NCI-H1417 treated with DMSO at 0.1 percent for 48 hours (cell line): ENCODE measurements at places on chromosomes 5 and 9.

DNA sequence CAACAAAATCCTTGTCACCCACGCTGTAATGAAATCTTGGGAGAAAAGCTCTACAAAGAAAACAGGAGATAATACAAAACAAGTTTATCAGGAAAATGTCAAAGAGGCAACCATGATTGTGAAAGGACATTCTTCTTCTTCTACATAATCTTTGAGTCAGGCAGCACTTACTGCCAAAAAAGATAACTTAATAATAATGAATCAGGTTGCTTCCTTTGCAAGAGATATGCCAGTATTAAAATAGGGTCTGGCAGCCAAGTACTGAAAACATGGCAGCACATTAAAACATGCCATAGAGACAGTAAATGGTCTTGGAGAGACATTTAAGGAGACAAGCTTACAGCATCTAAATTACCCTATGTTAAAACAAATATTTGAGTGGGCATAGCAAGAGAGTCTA, 1573.4 kb downstream of the EFNA5 start:
- DNase-seq, result no peak

- DNase-seq, result no peak
Measured at GRCh38 chr5:125006011-125006685, 259.7 kb upstream of the ZNF608 start.

- DNase-seq, result no peak
Measured at GRCh38 chr5:135980620-135981019, 25.8 kb upstream of the LECT2 start.

DNA sequence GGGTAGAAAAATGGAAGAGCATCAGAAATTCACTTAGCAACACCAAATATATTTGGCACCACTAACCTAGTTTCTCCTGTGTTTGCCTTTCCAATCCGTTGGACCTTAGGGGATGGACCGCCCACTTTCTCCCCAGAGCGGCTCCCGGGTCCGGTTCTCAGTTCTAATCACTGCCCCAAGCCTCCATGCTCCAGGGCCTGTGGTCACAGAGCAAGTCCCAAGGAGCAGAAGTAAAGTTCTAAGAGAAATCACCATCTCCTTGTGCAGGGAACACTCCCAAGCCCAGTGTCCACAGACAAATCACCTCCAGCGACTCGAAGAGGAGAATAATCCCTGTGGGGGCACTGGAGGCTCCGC, 728 bp upstream of the SLC1A1 start:
- no peak for DNase-seq

GRCh38 chr9:75695921-75696320, 194.6 kb upstream of the PCSK5 start:
- no peak for DNase-seq

DNA sequence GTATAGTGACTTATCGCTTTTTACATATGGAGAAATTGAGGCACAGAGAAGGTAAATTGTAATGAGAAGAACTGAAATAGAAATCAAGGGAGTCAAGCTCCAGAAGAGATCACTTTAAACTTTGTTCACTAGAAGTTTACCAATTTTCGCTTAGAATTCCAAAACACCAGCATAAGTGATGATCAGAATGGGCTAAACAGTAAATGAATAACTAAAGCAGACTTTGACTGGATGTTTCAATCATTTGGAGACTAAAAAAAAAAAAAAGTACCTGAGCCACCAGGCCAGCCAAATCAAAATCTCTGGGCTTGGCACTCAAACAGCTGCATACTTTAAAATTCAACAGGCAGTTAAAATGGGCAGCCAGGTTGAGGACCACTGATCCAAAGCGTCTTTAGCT, 38.2 kb upstream of the FYB1 start:
- DNase-seq, result no peak

DNA sequence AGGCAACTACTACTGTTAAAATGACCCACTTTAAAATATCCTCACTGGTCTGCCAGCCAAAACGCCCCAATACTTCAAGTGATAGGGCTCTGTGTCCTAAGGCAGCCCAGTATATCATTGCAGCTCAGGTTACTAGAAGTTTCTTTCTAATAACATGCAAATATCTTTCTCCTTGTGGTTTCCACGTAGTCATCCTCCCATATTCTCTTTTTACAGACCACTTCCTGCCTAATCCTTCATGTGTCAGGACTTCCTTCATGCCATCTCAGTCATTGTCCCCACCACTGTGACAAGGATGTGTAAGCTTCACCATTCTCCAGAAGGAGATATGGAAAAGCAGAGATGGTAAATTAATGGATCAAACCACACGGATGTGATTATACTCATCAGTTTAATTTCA, 813.7 kb downstream of the MAT2B start:
- no peak for DNase-seq

DNA sequence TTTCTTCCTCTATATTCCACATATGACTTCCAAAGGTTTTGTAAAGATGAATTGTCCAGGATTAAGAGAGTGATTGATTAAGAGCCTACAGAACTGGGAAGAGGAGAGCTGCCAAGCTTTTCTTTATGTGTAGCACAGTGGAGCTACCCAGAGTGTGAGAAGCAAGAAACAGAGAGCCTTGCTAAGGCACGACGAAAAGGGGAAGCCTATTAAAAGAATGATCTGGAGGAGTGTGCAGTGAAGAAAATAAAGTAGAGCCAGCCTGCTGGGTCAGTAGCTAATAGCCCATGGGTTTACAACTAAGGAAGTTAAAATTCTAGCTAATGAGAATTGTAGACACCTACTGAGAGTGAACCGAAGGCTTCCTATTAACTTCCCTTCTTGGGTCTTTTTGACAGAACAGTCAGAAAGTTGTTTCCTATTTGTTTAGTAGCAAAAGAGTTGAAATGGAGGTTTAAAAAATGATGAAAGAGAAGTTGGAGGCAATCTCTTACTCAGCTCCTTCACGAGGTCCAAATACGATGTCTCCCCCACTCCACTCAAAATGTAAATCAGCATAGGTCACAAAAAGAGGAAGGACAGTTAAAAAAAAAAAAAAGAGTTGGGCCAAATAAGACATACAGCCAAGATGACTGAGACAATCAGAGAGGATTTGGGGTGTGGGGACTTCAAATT, 957 bp upstream of the PRR16 start:
- no peak for DNase-seq

GRCh38 chr9:106405871-106406435, 457.0 kb upstream of the ZNF462 start:
- DNase-seq, result no peak

DNA sequence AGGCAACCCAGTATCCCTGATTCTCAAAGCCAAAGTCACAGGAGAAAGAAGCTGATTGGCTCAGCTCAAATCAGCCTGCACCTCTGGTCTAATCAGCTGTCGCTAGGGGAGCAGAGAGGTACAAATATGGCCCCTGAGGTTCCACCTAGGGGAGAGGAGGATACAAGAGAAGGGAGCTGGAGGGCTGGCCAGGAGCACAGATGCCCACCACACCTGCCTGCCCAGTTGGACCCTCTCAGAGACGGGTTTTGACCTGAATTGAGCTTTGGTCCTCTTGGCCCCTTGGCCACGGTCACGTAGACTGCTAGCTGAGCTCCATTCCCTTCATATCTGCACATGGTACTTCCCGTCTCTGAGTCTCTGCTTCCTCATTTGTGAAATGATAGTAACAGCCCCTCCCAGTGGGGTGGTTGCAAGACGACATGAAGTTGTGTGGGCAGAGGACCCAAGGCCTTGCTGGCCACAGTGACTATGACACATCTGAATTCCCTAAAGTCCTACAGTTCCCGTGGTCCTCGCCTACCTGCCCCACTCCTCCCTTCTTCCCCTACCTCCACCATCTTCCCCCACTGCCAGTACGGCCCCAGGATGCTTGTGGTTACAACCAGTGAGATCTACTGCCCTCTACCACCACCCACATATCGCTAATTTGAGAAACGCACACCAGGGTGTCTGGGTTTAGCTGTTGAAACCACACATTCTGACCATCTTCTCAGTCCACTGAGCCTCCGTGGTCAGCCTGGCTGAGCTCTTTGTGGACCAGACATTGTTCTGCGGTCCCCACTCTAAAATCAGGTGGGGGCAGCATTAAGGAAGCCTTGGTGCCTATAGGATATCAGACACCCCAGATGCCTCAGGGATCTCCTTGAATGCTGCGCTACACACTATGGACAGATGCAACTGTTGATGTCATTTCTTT, 60.3 kb upstream of the NEK6 start:
- DNase-seq, result no peak

GRCh38 chr5:102874054-102874453, 118.9 kb downstream of the PAM start:
- DNase-seq, result peak; percentile 31

GRCh38 chr9:83440641-83441040, 97.6 kb downstream of the FRMD3 start:
- DNase-seq, result no peak

- no peak for DNase-seq
Measured at GRCh38 chr5:159223469-159223868, 14.1 kb upstream of the RNF145 start.
